ENCODE measurements at places on chromosomes 12 and 14.

- DNase-seq: no peak
Measured at GRCh38 chr12:97466000-97466399, 3.4 kb downstream of the RMST start.

- DNase-seq: no peak
Measured at GRCh38 chr14:75484711-75485429, 37.4 kb upstream of the BATF start.

GRCh38 chr12:93812626-93813025 lies 135.5 kb downstream of the CRADD start:
- no peak for DNase-seq

- DNase-seq: peak; percentile 58
Measured at GRCh38 chr12:95790033-95790916, at the start of gene NTN4. Gene NTN4, minus strand, starts transcription at chr12:95790764. Its CDS starts 455 bp downstream, at chr12:95790309.

GRCh38 chr14:26709019-26709418 lies 111.2 kb upstream of the NOVA1 start:
- DNase-seq: no peak

DNA sequence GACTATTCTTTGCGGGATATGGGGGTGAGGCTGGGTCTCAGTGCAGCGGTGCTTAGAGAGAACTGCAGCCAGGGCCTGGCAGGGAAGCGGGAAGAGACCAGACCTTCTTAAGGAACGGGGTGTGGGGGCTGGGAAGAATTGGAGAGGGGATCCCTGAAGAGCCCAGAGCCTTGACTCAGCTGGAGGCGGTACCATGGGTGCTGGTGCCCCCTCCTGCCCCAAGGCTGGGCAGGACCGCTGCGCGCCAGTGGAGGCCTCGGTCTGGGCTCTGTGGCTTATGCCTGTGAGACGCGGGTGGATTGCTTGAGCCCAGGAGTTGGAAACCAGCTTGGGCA lies 1.3 kb upstream of the RNU7-1 start:
- DNase-seq: no peak

- DNase-seq: no peak
Measured at GRCh38 chr12:21353487-21353886, 18.8 kb upstream of the SLCO1A2 start.

GRCh38 chr14:23119363-23120327 lies 590 bp upstream of the CEBPE start:
- DNase-seq: no peak

DNA sequence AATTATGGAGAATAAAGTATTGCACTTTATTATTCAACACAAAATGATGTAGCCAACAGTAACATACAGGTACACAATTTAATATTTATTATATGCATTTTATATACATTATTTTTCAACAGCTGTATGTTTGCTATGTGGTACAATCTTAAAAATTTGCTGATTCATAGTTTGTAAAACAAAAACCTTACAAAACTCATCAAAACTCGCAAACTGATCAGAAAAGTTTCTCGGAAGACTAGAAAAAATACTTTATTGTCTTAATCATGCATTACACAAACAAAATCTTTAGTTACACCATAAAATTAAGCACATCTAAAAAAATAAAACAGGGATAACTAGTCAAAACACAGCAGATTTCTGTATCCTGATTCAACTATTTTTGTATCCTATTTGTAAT lies 19.5 kb downstream of the COCH start:
- DNase-seq: no peak

DNA sequence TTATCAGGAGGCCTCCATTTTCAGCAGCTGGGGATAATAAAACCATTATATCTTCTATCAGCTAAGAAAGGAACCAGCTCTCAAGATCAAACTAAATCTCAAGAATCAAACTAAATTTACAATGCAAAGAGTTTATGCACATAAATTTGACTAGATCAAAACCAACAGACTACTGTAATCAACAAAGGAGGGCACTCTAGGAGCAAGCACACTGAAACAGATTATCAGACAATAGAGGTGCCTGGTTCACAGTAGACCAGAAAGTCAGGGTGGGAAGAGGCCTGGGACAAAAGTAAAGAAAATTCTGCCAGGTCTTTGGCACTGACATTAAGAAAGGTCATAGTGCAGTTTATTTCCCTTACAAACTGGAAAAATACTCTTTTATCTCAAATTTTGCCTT lies 61.0 kb downstream of the HECTD4 start:
- DNase-seq: no peak

DNA sequence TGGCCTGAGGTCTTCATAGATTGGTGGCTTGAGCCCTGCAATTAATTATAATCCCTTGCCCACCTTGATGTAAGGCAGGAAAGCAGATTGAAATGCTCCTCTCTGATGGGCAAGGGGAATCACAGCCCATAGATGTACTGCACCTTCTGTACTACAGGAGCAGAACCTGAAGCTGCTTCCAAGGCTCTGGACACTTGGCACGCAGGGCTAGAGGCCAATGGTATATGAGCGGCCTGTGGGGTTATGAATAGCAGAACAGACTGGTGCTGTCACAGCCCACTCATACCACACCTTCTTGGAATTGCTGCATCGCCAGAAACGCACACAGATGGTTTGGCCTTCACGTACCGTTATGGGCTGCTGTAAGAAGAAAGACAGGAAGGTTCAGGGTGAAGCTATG lies 1.7 kb upstream of the RBM23 start:
- DNase-seq: no peak

- no peak for DNase-seq
Measured at GRCh38 chr12:123705935-123706334, 6.2 kb upstream of the ATP6V0A2 start.

DNA sequence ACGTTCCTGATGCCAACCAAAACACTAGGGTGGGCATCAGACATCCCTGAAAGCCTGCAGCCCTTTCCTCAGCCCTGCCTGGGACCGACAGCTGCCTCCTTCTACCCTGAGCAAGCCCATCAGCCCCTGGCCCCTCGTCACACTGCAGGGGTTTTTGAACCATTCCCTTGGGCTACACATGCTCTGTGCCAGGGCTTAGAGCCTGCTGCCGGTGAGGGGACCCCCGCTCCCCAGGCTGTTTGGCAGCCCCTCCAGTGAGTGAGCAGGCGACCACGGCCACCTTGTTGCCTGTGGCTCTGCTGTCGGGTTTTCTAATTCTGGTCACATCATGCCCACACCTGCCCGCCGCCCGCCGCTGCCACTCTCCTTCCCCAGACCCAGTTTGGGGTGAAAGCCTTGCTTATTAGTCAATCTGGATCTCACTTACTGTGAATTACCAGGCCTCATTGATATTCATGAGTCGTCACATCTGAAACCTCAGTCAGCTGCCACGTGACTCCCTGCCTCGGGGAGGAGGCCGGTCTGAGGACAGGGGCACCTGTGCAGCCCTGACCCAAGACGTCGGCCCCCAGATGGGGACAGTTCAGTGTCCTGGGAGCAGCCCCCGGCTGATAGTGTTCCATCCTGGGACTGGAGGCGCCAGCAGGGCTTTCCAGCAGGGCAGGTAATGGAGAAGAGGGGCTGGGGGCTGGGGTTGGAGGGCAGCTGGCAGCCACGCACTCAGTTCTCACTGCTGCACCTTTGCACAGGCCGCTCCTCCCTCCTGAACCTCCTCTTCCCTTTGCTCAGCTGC lies 163.0 kb downstream of the RBM19 start:
- DNase-seq: no peak

DNA sequence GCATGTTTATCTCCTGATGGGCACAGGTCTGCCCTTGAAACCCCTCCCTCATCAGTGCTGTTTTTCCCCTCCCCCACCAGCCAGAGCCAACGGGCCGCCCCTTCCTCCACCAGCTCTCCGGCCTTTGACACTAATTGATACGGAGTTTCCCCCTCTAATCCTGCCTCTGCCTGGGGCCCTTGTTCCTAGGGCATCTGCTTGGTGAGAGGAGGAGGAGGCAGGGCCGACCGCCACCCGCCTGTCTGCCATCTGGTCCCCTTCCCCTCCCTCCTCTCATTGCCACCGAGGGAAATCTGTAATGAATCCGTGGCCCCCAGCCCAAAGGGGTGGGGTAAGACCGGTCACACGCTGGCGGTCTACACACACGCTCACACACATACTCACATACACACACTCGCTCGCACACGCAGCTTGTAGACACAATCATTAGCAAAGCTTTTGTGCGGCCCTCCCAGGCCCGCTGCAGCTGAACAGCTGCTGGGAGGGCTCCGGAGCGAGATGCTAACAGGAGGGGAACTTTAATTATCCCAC lies 27.4 kb downstream of the SRRM4 start:
- no peak for DNase-seq

DNA sequence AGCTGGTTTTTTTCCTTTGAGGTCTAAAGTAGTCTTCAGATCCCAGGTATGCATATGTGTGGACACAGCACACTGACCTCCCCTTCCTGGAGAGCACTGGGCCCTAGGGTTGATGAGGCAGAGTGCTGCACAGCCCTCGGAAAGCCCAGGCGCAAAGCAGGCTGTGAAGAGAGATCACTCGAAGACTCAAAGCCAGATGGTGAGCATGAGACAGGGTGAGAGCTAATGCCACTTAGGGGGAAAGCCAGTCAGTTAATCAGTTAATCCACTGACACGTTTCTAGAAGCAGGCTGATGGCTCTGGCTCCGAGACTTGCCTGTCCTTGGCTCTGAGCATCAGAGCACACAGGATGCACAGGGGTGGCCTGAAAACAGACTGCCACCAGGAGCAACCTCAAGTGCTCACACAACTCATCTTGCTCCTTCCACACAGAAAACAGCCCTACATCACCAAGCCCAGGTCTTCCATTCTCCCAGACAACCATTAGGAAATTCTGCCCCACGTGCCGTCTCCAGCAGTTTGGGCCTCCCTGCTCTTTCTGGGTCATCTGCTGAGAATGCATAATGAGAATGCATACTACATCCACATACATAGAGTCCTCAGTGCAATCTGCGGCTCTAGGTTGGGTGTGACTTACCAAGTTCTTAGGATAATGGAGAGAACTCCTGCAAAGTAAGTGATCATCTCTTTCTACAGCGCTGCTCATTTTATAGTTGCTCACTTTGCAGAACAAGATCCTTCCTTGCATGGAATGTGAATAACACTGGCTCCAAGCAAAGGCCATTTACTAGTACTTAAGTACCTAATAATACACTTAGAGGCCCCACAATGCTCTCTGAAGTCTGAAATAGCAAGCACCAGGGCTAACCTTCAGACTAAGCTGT lies 12.0 kb downstream of the AQP6 start:
- DNase-seq: no peak

- no peak for DNase-seq
Measured at GRCh38 chr14:52315355-52315718, 1.2 kb downstream of the PTGER2 start.

DNA sequence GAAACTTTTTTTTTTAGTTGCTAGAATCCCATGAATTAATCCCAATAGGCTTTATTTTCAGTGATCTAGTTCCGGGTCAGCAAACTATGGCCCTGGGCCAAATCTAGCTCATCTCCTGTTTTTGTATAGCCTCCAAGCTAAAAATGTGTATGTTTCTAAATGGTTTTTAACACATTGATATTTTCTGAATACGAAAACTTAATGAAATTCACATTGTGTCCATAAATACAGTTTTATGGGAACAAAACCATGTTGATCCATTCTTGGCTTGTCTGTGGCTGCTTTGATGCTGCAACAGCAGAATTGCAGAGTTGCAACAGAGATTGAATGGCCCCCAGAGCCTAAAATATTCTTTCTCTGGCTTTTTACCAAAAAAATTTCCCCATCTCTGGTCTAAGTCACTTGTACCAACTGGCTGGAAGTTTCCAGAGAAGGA lies 47.5 kb downstream of the ZNF664 start:
- no peak for DNase-seq

DNA sequence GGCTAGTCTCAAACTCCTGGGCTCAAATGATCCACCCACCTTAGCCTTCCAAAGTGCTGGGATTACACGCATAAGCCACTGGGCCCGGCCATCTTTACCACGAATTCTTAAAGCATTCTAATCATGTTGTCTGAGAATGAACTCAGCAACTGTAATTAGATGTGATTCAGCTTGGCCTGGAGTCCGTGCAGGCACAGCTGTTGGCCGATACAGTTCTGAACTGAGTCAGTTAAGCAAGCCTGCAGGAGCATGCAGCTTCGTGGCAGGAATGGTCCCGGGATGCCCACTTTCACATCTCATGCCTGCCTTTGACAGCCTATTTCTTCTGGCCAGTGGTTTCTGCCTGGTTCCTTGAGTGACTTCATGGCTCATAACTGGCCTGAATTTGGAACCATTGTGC lies 194.1 kb downstream of the ANO6 start:
- DNase-seq: no peak

DNA sequence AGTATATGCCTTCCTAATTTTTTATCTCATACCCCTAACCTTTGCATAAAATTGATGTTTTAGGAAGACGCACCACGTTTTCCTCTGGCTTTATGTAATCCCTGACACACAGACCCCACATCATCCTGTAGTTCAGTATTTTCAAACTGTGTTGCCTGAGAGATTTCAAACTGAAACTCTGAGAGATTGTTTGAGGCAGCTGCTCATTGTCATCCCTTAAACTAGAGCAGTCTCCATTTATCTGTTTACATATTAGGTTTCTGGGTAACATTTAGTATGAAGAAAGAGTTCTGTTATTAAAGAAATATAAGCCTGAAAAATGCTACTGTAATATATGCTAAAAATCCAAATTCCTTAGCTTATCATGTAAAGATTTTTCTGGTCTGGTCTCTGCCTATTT lies 24.3 kb downstream of the MNAT1 start:
- DNase-seq: no peak

DNA sequence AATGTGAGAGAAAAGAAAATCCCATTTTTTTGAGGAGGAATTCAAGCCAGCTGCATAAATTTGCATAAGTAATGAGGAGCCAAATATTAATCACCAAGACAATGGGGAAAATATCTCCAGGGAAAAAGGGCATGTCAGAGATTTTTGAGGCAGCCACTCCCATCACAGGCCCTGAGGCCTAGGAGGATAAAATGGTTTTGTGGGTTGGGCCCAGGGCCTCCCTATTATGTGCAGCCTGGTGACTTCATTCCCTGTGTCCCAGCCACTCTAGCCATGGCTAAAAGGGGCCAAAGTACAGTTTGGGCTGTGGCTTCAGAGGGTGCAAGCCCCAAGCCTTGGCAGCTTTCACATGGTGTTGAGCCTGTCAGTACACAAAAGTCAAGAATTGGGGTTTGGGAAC lies 1051.0 kb upstream of the FOXG1 start:
- DNase-seq: no peak

DNA sequence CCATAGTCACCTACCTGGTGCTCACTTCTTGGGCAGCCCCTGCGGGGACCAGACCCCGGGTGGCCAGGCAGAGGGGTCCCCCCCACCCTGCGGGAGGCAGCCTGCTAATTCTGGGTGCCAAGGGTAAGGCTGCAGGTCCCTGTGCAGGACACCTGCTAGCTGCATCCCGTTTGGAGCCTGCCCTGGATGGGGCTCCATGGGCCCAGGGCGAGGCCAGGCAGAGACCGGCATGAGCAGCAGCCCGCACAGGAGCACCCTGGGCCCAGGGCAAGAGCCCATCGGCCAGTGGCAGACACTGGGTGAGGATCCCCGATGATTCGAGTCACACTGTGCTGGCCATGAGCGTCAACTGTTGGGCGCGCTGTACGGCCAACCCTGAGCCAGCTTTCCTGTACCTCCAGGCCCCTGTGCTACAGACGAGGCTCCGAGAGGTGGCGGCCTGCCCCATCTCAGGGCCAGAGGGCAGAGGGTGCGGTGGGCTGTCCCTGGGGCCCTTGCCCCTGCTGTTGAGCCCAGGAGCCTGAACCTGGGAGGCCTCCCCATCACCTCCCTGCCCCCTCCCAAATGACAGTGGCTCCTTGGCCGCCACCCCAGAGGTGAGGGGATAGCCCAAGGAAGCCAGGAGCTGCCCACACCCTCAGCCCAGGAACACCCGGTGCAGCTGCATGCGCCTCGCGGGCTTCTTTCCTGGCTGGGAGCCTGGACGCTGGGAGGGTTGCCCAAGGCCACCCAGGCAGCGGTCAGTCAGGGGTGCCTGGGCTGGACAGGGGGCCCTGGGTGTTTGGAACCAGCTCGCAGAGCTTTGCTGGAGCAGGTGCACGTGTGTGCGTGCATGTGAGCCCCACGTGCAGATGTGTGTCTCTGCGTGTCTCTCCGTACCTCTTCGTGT lies 47.7 kb downstream of the CYP46A1 start:
- no peak for DNase-seq

Data from Caco-2 (cell line).